Natural killer cell treated with Interleukin-12 subunit alpha and Interleukin-12 subunit beta and Interleukin-15 and Interleukin-18, amount 100 ng/mL, for 72 hours (primary cell): ENCODE measurements at places on chromosomes 1 and 21. TPM values are rescaled to one million over a fixed set of nuclear protein-coding genes. Genes with fewer than 3 reads are reported as not detected.

Gene VANGL2
- not detected for total RNA-seq

Gene OR6K3
- total RNA-seq = not detected

Gene CLIC6
- total RNA-seq = 0.50 TPM

Gene INTS11
- 122 TPM for total RNA-seq

Gene CRB1
- not detected for total RNA-seq

Gene SPATA46
- not detected for total RNA-seq

Gene COL6A1
- not detected for total RNA-seq

Gene ADORA1
- total RNA-seq = not detected

Gene LPGAT1
- 54.3 TPM for total RNA-seq

Gene HES3
- not detected for total RNA-seq

Gene UMODL1
- not detected for total RNA-seq

Gene LCE2A
- not detected for total RNA-seq

Gene NBL1
- total RNA-seq = 24.4 TPM

Gene KLHDC7A
- total RNA-seq = not detected

Gene PAQR6
- 9.5 TPM for total RNA-seq
